ENCODE measurements at places on chromosomes 12 and 14.

DNA sequence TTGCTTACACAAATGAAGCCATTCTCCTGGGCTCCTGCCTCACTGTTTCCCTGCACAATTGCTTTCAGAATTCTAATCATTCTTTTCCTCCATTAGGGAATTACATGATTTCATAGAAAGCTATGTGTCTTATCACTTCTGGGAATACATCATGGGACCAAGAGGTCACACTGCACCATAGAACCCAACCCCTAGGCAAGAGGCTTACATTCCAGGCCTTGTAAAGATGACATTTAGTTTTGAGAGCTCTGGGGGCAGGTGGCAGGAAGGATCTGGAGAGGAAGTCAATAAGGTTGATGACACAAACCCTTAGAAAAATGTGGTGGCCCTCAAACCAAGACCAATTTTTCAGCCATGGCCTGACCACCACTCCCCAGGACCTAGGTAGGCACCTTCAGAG, 57.1 kb downstream of the NUAK1 start:
- DNase-seq, result no peak

- no peak for DNase-seq
Measured at GRCh38 chr14:101133068-101133467, 229.5 kb upstream of the RTL1 start.

DNA sequence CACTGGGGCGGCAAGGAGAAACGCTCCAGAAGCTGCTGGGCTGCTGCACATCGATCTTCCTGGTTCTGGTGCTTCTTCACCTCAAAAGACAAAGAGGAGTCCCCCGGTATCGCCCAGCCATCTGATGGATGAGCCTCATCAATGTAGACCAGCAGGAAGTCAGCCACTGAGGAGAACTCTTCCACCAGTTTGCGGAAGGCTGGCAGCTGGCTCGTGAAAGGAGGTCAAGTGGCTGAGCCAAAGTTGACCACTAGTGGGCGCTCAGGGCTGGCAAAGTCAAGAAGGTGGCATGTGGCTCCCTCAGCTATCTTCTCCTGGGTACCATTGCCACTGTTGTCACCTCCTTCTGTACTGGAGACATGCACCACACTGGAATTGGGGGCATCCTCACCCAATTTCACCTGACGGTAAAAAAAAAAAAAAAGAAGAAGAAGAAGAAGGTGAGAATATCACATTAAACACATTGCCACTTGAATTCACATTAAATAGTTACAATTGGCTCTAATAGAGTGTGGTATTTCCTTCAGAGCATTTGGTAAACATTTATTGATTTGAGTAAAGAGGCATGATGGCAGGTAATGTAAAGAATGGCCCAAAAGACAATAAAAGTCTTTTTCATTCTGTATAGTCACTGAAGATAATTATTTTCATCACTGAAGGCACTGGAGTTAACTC, 8.3 kb downstream of the DIO2 start:
- DNase-seq, result peak; percentile 37

- DNase-seq, result no peak
Measured at GRCh38 chr12:58564721-58565120, 355.6 kb downstream of the LRIG3 start.

GRCh38 chr12:100963381-100963780, 168.8 kb downstream of the ANO4 start:
- DNase-seq, result no peak

GRCh38 chr14:83632375-83632774, 1897.6 kb upstream of the FLRT2 start:
- no peak for DNase-seq

- DNase-seq, result no peak
Measured at GRCh38 chr12:87405918-87406317, 623.3 kb downstream of the C12orf50 start.

GRCh38 chr12:27383429-27384260, 51.0 kb downstream of the BMAL2 start:
- DNase-seq, result peak; percentile 74

- DNase-seq, result no peak
Measured at GRCh38 chr12:6211421-6211869, 11.2 kb downstream of the CD9 start.

GRCh38 chr12:86226481-86226880, 29.7 kb downstream of the MGAT4C start:
- no peak for DNase-seq

DNA sequence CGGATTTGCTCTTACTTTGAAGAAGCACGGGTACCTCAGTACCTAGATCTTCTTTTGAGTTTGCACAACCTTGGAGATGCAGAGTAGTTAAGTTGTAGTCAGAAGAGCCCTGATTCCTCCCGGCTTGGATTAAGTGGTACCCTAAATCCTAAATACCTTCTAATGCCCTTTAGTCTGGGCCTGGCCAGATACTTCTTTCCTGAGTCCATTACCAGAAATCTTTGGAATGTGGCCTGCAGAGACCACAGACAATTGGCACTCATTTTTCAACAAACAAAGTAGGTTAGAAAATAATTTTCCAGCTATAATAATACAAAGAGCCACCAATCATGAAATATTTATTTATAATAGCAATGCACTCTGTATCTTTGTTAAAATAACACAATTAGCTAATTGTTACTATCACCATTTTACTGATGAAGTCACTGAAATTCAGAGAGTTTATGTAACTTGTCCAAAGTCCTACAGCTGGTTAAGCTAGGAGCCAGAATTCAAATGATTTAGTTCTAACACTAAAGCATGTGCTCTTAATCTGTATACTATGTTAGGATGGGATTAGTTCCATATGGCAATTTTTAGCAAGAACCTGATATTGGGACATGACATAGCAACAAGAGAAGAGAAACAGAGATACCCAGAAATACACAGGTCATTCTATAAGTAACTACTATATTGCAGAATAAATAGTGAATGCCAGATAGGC, 132.1 kb upstream of the PDZRN4 start:
- DNase-seq, result no peak

DNA sequence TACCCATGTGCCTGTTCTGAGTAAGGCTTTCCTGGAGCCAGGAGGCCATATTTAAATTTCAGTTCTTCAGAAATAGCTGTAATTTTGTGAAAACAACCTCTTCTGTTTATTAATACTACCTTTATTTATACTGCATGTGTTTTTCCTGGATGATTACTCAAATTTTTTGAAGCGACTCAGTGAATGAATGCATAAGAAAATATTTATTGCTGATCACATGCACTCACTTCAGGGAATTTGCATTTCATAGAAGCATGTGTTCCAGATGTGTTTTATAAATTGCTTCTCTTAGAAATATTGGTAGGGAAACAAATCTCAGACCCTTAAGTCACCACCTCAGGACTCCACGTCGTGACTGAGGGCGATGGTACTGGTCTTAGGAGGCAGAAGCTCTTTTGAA, 21.8 kb upstream of the DCN start:
- DNase-seq, result no peak

- DNase-seq, result no peak
Measured at GRCh38 chr12:82937151-82937550, 250.4 kb downstream of the TMTC2 start.

DNA sequence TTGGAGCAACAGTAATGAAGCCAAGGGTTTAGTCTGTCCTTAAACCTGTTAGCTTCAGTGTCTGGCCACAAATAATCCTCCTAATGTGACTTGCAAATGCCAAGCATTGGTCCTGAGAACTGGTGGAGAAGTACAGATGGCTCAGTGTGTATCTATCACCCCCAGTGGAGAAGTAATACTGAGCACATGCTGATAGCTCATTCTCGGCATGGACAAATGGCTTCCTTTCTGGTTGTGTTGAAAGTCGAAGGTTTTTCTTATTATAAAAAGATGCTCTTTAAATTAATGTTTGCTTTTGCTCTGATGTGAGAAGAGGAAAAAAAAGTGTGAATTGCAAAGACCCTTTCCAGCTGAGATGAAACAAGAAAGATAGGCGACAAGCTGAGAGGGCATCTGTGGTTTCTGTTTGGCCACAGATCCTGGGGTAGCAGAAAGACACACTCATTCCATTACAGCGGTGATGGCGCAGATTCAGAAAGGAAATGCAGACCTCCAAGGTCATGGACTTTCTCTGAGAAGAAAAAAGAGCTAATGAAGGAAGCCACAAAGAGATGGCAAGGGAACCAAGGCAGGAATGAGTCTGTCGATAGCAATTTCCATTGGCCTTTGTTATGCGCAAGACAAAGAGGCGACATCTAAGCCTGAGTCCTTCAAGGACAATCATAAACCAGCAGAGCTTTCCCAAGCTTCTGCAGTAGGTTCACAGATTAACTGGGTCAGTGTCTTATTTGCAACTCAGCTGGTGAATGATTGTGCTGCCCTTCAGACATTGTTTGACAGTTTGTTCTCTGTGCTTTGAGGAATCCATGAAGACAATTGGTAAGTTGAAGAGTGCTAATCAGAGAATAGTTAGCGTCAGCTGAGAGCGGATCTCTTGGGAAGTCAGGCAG, 155.5 kb upstream of the RGS6 start:
- no peak for DNase-seq

- DNase-seq, result no peak
Measured at GRCh38 chr12:113072136-113072535, 15.6 kb downstream of the DTX1 start.

- no peak for DNase-seq
Measured at GRCh38 chr12:7905071-7905470, 30.9 kb downstream of the SLC2A3 start.

DNA sequence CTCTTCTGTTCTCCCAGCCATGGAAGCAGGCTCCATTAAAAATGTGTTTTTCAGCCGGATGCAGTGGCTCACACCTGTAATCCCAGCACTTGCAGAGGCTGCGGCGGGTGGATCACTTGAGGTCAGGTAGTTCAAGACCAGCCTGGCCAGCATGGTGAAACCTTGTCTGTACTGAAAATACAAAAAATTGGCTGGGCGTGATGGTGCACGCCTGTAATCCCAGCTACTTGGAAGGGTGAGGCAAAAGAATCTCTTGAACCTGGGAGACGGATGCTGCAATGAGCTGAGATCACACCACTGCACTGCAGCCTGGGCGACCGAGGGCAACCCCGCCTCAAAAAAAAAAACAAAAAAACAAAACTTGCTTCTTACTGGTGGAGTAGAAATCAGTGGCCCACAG, 39.8 kb downstream of the FNTB start:
- DNase-seq, result no peak

DNA sequence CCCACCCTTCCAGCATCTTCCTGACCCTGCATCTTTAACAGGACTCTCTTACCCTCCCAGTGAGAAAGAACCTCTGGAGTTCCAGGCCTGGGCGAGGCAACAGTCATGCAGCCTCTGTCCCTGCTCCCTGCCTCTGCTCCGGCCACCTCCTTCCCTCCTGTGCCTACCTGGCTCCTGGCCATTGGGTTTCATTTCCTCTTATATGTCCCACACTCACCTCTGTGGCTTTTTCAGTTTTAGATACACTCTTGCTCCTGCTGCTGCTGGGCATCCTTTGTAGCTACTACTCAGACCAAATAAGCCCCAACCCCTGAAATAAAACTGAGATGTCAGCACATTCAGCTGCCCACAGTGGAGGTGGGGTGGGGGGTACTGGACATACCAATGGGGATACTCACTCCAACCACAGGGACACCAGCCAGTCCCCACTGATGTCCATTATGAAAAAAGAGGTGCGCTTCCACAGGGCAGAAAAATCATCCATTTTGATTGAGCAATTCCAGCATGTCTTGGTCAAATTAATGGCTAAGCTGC, 99.1 kb upstream of the NRXN3 start:
- no peak for DNase-seq

- no peak for DNase-seq
Measured at GRCh38 chr14:103084021-103084919, at the start of gene LBHD2. LBHD2 (plus strand) TSS chr14:103084210; CDS start chr14:103086013, 1,803 bp downstream.

DNA sequence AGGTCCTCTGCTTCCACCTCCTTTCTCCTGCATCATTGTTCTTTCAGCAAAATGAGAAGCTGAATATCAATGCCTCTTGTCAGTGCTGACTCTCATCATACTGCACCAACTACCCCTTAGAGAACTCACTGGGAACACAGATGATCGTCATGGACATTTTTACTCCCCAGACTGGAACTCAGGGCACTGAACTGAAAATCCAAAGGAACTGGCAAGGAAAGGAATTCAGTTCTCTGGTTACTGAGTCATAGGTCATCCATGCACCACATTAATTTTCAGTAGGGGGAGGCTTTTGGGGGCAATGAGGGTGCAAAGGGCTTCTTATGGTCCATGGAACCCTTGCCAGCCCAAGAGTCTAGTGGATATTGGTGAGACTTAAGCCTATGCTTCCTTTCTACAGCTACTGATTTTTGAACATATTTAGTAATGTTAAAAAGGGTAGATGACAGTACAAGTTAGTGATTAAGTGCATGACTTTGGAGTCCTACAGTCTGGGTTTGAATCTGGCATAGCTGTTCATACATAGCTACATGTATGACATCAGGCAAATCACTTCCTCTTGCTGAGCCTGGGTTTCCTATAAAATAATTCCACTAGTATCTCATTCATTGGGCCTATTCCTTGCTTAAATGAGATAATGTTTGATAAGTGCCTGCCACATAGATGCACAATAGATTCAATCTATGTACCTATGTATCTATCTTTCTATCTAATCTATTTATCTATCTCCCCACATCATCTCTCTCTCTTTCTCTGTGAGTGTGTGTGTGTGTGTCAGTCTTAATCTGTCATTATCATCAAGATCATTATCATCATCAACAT, 29.2 kb downstream of the BBS10 start:
- DNase-seq, result no peak

GRCh38 chr12:106425061-106425702, 67.6 kb downstream of the POLR3B start:
- DNase-seq, result no peak

GRCh38 chr12:92582475-92582874, 120.3 kb upstream of the PLEKHG7 start:
- DNase-seq, result no peak

DNA sequence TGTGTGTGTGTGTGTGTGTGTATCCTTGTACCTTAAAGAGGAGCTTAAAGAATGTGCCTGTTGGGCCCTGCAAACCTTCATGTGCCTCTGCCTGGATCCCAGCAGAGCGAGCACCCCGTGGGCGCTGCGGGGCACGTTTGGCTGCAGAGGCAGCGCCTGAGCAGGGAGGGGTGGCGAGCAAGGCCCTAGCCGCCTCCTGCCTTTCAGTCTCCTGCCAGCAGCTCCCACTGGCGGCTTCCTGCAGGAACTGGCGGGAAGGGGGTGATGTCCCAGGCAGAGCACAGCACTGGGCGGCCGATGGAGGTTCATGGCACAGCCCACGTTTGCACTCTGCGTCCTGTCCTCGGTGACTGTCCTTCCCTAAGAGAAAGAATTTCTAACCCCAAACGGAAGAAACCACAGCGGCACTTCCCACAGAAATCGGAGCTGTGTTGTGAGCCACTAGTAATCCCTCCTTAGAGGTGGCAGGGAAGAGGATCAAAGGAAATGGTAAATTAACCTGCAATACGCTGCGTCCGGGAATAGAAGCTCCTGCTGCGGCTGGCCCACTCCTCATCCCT, 19.8 kb downstream of the ZBTB42 start:
- no peak for DNase-seq

- DNase-seq, result peak; percentile 0
Measured at GRCh38 chr12:26271889-26272492, 76.6 kb downstream of the SSPN start.

GRCh38 chr14:52307905-52308304, 6.2 kb upstream of the PTGER2 start:
- DNase-seq, result no peak

GRCh38 chr14:89866458-89866857, 88.1 kb downstream of the EFCAB11 start:
- DNase-seq, result no peak
